ENCODE measurements at places on chromosomes 12 and 14. TPM values are rescaled to one million over a fixed set of nuclear protein-coding genes. Genes with fewer than 3 reads are reported as not detected.

The KITLG gene
- total RNA-seq: 44.2 TPM

The TMPRSS12 gene
- total RNA-seq: not detected

The ALKBH1 gene
- total RNA-seq: 11.2 TPM

The OLR1 gene
- not detected for total RNA-seq

The WIF1 gene
- total RNA-seq: not detected

The RPL10L gene
- not detected for total RNA-seq

The ACOT6 gene
- 0.30 TPM for total RNA-seq

The KCNA5 gene
- not detected for total RNA-seq

The HPD gene
- total RNA-seq: not detected

The OTOGL gene
- total RNA-seq: 1.8 TPM

The BIN2 gene
- total RNA-seq: not detected

The TAS2R13 gene
- total RNA-seq: 0.32 TPM

The SLC15A5 gene
- not detected for total RNA-seq

The MUCL1 gene
- not detected for total RNA-seq

The KRT85 gene
- not detected for total RNA-seq

The RND1 gene
- 2.1 TPM for total RNA-seq

The ZC2HC1C gene
- total RNA-seq: 3.6 TPM

The NUAK1 gene
- total RNA-seq: 61.4 TPM

The SLC22A17 gene
- 2.6 TPM for total RNA-seq

The RNASE4 gene
- total RNA-seq: 4.1 TPM

The MAP3K9 gene
- total RNA-seq: under 0.01 TPM

The PRPF39 gene
- 24.4 TPM for total RNA-seq

The RAD51AP1 gene
- total RNA-seq: 16.3 TPM

The AQP2 gene
- total RNA-seq: not detected

The NOS1 gene
- not detected for total RNA-seq

The PLD4 gene
- total RNA-seq: not detected

The PRKD1 gene
- 7.4 TPM for total RNA-seq

The CSRP2 gene
- total RNA-seq: 15.7 TPM

The KRT83 gene
- not detected for total RNA-seq

The CACNA1C gene
- not detected for total RNA-seq

The DTX1 gene
- 0.32 TPM for total RNA-seq

The KRT81 gene
- total RNA-seq: 0.32 TPM

The RAPGEF3 gene
- total RNA-seq: 29.5 TPM

The TAS2R20 gene
- total RNA-seq: 2.4 TPM

The GALNT4 gene
- 19.5 TPM for total RNA-seq

The PLEKHD1 gene
- total RNA-seq: under 0.01 TPM

The ABCD2 gene
- total RNA-seq: not detected

The RAD9B gene
- total RNA-seq: 0.30 TPM

The PRKCH gene
- total RNA-seq: 141 TPM

The TULP3 gene
- 12.3 TPM for total RNA-seq

The RIMBP2 gene
- not detected for total RNA-seq

The ADAMTS20 gene
- total RNA-seq: not detected

The ETFBKMT gene
- 2.6 TPM for total RNA-seq

The AHNAK2 gene
- 42.7 TPM for total RNA-seq

The PLEKHA5 gene
- 8.1 TPM for total RNA-seq

The PTPRR gene
- total RNA-seq: 2.0 TPM

The CCDC38 gene
- total RNA-seq: not detected

The RNU4-1 gene
- total RNA-seq: under 0.01 TPM

The MFAP5 gene
- not detected for total RNA-seq

The FAM186B gene
- 0.32 TPM for total RNA-seq

The IFNG gene
- not detected for total RNA-seq
